ENCODE measurements at places on chromosomes 6 and 20.
A peak's percentile ranks its signal among the peaks of the same experiment; 100 is the strongest.

DNA sequence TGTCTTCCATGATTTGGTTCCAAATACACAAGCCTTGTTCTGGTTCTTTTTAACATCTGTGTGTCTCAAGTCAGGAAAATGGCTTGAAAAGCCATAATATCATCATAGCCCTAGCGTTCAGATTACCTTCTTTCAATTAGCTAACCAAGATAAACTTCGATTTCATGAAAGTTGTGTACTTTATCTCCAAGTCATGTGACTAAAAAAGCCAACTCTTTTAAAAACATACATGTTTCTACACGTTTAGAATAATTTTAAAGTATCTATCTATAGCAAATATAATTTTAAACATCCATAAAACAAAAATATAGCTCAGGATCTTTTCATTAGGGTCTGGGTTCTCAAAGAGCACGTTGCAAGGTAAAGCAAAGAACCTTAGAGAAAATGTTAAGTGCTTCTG, 261.1 kb downstream of the PRL start:
- no peak for DNase-seq

GRCh38 chr6:157198425-157199279, 124.7 kb downstream of the TMEM242 start:
- peak; percentile 13 for DNase-seq

DNA sequence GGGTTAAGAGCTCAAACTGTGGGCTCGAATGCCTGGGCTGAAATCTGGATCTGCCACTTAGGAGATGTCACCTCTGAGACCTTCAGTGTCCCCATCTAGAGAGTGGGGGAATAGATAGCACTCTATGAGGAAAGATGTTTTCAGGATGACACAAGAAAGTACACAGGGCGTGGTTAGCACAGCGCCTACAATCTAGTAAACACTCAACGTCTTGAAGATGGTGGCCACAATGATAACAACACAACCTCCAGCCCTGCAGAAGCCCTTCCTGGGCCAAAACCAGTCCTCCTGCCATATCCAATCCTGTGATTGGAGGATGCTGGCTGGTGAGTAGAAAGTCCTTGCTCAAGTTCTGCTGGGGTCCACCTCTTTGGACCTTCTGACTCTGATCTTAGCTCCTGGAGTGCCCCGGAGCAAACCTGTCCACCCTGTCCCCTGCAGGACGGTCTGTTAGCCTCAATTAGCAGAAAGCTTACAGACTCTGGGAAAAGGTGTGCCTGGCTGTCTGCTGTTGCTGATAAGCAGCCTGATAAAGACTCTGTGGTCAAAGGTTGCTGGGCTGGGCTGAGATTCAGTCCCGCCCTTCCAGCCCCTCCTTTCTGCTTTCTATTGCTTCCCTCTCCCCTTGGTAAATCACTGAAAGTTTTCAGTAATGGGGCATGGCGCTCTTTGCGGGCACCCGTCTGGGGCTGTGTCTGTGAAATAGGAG, 8.2 kb downstream of the EDN3 start:
- no peak for DNase-seq

GRCh38 chr6:130696806-130697205, 130.4 kb upstream of the SMLR1 start:
- no peak for DNase-seq

- DNase-seq, result peak; percentile 60
These were observed at the start of gene TPBG for GRCh38 chr6:82363428-82364086. TPBG (plus strand) TSS chr6:82363817; CDS start chr6:82364962, 1,145 bp downstream.

- DNase-seq, result no peak
These were observed 3.9 kb upstream of the CNPY3 start for GRCh38 chr6:42925248-42925857.

DNA sequence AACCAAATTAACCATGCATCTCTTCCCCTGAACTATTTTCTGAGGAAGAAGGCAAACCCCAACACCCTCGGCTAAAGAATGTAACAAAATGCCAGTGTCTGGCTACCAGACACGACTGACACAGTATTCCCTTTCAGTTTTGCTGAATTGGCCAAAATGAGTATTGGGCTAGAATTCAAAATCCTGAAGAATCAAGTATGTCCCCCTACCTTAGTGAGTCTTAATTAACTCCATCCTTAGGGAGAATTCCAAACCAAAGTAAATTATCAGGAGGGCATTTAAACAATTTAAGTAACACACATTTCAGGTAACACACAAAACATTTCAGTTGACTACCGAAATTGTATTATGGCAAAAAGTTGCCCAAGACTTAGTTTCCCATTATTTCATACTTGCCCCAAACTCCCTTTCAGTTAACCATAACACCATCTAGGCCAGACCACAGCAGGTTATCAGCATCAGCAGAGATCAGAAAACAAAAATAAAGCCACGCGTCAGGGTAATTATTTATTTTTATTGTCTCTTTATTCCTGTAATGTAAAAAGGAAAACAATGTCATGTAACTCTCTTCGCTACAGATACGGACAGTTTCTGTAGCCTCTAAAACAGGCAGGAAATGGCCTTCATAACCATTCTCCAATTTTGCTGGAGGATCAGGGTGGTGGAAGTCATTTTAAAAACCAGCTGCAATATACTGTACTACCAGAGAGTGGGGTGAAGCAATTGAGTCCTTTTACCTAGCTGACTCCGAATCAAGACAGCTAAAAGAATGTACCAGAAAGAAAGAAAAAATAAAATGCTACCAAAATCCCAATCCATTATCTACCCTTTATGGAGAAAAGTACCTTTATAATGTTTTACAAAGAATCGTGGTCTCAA, 1.9 kb downstream of the SNX5 start:
- DNase-seq, result peak; percentile 58

- DNase-seq, result no peak
These were observed 102.8 kb downstream of the IRF4 start for GRCh38 chr6:494394-494793.

- DNase-seq, result no peak
These were observed 21.1 kb upstream of the SNX14 start for GRCh38 chr6:85614780-85615179.

GRCh38 chr6:10854922-10855632, 16.7 kb upstream of the MAK start:
- no peak for DNase-seq

GRCh38 chr6:2543321-2543720, 207.4 kb downstream of the MYLK4 start:
- DNase-seq, result no peak

- DNase-seq, result no peak
These were observed 11.0 kb downstream of the FAM135A start for GRCh38 chr6:70424291-70424690.

GRCh38 chr6:33014841-33015634, 5.6 kb upstream of the HLA-DOA start:
- DNase-seq, result peak; percentile 92

DNA sequence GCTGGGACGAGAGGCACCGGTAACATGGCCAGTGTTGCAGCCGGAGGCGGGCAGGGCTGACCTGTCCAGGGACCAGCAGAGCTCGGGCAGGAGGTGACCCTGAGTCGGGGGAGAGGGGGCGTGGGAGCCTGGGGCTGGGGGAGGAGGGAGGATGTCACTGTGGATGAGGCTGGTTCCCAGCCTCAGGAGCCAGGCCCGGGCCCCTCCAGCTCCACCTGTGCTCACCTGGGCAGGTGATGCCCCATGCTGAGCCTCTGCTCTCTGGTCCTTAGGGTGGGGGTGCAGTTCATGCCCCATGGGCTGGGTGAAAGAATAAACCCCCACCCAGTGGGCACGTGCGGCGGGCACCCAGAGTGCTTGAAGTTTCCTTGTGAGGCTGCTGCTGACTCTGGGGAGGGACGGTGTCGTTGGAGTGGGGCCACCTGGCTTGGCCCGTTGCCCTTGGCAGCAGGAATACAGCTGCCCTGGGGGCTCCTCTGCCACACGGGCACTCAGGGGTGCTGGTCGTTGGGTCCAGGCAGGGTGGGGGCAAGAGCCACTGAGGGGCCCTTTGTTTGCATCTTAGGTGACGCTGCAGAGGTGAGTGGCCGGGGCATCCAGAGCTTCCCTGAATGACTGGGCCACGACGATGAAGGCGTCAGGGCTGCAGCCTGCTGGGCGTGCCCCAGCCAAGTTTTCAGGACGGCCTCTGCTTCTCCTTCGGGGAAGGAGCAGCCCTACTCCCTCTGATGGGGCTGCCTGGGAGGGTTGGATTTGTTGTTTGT, 24.7 kb upstream of the BHLHE23 start:
- no peak for DNase-seq

DNA sequence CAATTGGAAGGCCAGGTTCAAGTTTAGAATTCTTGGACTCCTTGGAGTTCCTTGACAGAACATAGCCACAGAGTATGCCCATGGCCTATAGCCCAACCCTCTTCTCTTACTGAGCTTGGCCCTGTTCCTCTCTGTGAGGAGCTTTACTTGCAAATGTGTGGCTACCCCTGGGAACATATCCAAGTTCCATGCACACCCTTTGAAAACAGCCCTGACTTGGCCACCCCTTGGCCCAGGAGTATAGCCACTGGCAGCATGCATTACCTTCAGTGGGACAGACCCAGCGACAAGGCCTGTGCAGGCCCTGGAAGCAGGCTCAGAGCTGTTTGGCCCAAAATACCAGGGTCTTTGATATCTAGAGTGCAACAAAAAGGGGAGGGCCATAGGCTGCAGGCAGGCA, 19.5 kb upstream of the MAS1 start:
- DNase-seq, result no peak

DNA sequence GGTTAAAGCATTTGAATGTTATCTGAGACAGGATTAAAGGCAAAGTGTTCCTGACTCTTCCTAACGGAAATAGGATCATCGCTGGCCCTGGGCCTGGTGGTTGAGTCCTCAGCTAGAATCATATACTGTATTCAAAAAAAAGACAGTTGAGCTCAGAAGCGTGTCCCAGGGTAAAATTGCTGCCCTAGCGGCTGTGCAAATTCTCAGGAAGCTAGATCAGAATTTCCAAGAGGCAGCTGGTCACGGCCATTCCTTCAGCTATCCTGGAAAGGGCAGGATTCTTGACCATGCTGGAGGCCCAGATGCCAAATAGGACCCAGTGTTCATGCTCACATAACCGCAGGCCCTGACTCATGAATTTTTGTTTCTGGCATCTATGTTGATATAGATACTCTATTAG, 67.4 kb downstream of the STMND1 start:
- DNase-seq, result peak; percentile 8

DNA sequence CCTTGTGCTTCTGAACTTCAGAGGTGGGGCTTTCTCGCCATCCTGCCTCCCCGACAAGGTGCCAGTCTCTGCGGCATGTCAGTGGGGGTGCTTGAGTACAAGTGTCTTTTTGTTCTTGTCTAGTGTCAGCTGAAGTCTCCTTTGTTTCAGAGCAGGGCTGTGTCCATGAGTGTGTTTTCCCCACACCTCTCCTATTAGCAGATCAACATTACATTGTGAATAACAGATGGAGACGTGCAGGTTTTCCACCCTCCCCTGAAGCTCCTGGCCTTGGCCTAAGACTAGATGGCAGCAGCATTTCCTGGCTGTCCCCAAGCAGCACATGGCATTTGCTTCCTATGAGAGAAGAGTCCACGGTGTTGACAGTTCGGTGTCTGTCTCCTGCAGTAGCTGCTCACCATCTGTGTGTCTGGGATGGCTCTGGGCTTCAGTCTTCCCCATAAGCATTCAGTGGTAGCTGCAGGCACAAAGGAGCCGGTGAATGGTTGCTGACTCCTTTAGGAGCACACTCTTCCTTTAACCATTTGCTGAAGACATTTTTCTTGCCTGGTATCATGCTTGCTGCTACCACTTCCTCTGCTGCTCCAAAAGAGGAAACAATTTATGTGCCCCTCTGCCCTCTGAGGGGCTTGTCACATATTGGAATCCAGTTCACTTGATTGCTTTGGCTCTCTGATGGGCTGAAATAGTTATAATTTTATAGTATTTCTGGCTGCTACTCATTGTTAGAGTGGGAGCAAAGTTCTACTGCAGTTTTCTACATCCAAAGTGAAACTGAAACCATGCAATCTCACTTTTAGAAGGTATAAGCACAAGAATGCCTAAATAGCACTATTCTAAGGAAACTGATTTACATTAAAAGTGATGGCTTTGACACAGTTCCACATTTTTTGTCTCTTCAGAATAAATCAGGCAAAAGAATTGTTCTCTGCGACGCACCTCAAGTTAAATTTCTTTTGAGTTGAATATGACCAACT, 913.0 kb downstream of the C6orf118 start:
- no peak for DNase-seq

GRCh38 chr6:41696788-41697187, 38.6 kb downstream of the TFEB start:
- no peak for DNase-seq

DNA sequence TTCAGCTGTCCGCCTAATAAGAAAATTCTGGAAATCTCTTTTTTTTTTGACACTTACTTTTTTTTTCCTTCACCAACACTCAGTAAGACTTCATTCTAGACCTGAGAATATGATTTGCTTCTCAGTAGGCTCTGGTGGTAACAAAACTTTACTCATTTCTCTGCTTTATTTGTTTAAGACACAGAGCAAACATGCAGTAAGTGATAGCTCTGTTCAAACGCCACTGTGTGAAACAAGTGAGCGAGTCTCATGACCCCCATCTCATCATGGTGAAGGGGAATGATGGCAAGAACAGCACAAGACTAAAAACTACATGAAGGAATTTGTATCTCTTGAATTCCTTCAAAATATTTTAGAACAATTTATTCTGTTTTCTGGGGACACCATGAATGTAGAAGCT, 541.6 kb upstream of the POU3F2 start:
- no peak for DNase-seq

DNA sequence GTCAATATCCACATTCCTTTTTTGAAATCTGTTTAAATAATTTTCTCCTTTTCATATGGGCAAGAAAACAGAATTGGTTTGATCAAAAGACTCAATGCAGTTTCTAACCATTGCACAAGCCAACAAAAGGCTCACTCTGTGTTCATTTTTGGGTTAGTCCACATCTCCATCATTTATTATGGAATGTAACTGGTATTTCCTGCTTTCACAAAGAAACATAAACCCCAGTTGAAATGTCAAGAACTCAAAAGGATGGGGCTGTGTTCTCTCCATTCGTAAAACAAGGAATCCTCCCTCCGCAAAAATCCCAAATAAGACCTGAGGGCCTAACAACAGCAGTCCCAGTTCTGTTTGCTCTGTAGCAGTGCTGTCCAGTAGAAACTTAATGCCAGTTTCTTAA, 420.9 kb downstream of the GJA1 start:
- peak; percentile 57 for DNase-seq

DNA sequence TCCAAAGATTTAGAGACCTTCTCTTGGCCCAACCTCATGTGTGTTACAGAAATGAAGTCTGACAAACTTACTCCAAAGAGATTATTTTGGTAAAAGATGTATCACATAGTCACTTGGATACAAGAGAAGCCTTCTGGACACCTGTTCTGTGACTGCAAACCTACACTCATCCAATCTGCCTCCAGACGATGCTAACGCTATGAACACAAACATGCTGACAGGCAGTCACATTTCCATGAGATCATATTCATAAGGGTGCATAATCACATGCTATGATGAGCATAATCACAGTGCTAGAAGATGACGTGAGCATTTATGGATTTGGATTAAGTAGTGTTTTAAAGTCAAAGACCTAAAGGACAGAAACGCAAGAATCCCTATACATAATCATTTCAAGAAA, 340.2 kb downstream of the HACE1 start:
- DNase-seq, result no peak

DNA sequence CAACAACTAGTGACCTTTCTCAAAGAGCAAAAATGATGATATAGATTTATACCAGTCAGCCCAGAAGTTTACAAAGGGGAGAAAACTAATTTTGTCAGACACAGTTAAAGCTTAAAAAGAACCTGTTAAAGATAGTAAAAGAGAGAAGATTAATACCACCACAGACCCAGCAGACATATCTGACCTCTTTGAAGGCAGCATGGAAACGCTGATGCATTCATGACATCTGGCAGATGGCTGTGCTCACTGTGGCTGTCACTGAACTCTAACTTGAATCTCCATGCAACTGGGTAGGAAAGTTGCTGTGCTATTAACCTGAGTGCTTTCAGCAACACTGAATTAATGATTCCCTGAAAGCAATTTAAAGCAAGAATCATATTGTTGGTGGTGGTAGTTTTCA, 159.8 kb upstream of the PRDM1 start:
- no peak for DNase-seq
